ENCODE measurements at places on chromosomes 7 and 10. TPM values are rescaled to one million over a fixed set of nuclear protein-coding genes. Genes with fewer than 3 reads are reported as not detected.

EBF3 gene
- total RNA-seq = under 0.01 TPM

CTAGE4 gene
- not detected for total RNA-seq

KIF20B gene
- 5.0 TPM for total RNA-seq

FAM237B gene
- not detected for total RNA-seq

GNGT1 gene
- not detected for total RNA-seq

IDI2 gene
- total RNA-seq = not detected

TACC2 gene
- 3.7 TPM for total RNA-seq

HMX3 gene
- not detected for total RNA-seq

HABP2 gene
- under 0.01 TPM for total RNA-seq

PTPRE gene
- 254 TPM for total RNA-seq

FLNC gene
- total RNA-seq = 131 TPM

CALML5 gene
- total RNA-seq = not detected

CCT6A gene
- total RNA-seq = 159 TPM

ZNF25 gene
- total RNA-seq = 3.3 TPM

NKX2-3 gene
- total RNA-seq = not detected

TRPV5 gene
- total RNA-seq = not detected

MINDY4 gene
- total RNA-seq = 0.40 TPM

PBLD gene
- total RNA-seq = 3.5 TPM

SPDYE6 gene
- not detected for total RNA-seq

KCNH2 gene
- not detected for total RNA-seq

GPR37 gene
- 0.87 TPM for total RNA-seq
